Neural crest cell (in vitro differentiated cells): ENCODE measurements at places on chromosomes 1 and 21. TPM values are rescaled to one million over a fixed set of nuclear protein-coding genes. Genes with fewer than 3 reads are reported as not detected.

- no peak overlapping the region for H3K4me3 ChIP-seq
- H3K4me1 ChIP-seq, result peaks cover 14% of the 10 kb centered on the region
- no peak overlapping the region for H3K27ac ChIP-seq
- H3K36me3 ChIP-seq, result peaks cover 3% of the 10 kb centered on the region
- no peak for DNase-seq
Observed at GRCh38 chr1:226945106-226945857, 5.2 kb downstream of the COQ8A start.

Gene VWA1
- 8.9 and 9.6 TPM in 2 replicates for total RNA-seq

DNA sequence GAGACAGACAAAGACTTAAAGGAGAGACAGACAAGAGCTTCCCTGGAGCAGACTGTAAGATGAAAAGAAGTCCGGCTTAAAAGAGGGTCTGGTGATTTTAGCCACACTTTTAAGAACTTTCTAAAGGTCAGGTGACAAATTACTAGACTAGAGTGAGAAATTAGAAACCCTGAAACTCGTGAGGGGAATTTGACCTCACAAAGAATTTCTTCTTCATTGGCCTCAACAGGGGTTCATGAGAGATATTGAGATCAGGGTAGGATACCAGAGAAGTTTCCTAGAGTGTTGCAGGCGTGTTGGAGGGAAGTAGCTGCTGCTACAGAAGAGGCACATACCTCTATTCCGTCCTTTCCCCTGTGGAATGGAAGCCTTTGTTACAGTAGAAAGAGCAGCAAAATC is 884.4 kb downstream of the KCNT2 start:
- no peaks in the 10 kb centered on the region for H3K27me3 ChIP-seq
- no peak overlapping the region for H3K27ac ChIP-seq
- no peak overlapping the region for H3K4me3 ChIP-seq
- H3K4me1 ChIP-seq, result no peaks in the 10 kb centered on the region
- DNase-seq, result no peak
- no peaks in the 10 kb centered on the region for H3K36me3 ChIP-seq

Gene PRAMEF14
- total RNA-seq, result not detected in 2 replicates
